ENCODE measurements at places on chromosomes 7 and 10.

- peak; percentile 31 for DNase-seq
Observed at GRCh38 chr7:123724817-123725253, 24.0 kb downstream of the WASL start.

- no peak for DNase-seq
Observed at GRCh38 chr7:78055599-78055998, 257.0 kb downstream of the PHTF2 start.

- no peak for DNase-seq
Observed at GRCh38 chr10:69952069-69952800, 100.4 kb upstream of the MACROH2A2 start.

DNA sequence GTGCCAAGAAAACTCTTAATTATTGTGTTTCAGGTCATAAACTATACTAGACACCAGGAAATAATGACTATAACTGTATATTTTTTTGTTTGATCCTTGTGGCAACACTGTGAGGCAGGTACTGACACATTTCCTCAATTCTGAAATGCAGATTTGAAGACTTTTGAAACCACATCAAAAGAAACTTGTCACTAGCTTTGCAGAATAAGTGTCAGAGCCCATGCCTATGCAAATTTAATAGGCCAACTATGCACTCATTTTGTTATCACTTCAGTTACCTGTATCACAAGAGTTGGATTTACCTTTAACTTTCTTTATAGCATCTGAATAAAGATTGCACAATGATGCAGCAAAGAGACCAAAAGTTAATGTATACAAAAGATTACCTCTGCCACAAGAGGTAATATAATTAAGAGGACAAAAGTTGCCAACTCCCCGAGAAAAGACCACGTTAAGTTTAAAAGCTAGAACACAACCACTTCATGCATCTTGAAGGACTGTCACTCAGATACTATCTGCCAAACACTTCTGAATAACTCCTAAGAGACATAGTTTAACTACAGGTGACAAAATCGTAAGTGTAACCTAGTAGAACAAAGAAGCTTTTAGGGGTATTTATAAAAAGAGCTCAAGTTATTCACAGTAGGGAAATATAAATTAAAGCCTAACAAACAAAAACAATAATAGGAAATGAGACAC, 80.5 kb downstream of the ELAPOR2 start:
- no peak for DNase-seq

GRCh38 chr7:104445393-104445792, 117.0 kb downstream of the LHFPL3 start:
- DNase-seq, result no peak

DNA sequence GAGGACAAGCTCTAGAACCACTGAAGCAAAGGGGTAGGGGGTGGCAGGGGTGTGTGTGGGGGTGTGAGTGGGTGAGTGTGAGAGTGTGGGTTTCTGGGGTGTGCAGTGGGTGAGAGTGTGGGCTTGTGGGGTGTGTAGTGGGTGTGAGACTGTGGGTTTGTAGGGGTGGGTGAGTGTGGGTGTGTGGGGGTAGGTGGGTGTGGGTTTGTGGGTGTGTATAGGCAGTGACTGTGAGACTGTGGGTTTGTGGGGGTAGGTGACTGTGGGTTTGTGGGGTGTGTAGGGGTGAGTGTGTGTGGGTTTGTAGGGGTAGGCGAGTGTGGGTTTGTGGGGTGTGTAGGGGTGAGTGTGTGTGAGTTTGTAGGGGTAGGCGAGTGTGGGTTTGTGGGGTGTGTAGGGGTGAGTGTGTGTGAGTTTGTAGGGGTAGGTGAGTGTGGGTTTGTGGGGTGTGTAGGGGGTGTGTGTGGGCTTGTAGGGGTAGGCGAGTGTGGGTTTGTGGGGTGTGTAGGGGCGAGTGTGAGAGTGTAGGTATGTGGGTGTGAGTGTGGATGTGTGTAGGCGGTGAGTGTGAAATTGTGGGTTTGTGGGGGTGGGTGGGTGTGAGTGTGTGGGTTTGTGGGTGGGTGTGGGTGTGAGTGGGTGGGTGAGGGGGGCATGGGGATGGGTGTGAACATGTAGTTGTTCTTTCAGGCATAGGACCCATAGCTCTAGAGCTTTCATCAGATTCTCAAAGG, 8.8 kb downstream of the NOS3 start:
- DNase-seq, result no peak

GRCh38 chr10:17648243-17649035, 4.5 kb downstream of the STAM start:
- no peak for DNase-seq

DNA sequence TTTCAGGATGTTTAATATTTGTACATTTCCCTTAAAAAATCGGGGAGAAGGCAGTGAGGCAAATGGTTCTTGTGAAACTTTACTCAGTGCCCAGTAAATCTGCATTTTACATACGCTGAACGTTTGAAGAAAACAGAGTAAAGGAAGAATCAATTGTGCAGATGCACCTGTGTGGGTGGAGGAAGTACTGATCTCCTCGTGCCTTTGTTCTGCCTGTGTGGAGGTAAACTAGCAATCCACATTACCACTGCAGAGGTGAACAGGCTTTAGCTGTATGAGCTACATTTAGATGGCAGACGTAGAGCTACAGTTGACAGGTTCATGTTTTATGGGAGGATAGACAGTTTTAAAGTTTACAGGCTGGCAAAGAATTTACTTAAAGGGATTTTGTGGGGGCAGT, 62.7 kb upstream of the VIPR2 start:
- no peak for DNase-seq

DNA sequence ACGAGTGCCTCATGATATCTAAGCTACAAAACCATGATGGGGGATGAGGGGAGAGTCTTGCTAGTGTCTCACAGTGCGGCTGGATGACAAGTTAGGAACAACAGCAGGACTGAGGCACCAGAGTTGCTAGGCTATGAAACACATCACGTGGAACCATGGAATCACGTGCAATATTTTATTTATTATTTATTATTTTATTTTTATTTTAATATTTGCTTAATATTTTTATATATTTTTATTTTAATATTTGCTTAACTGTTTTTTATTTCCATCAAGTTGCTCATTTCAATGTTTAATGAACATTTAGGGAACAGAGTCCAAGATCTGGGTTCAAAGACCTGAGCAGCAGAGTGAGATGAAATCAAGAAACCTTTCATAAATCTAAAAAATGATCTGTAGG, 614.6 kb downstream of the CNTNAP2 start:
- DNase-seq, result no peak

- DNase-seq, result no peak
Observed at GRCh38 chr7:149625947-149626392, 128.4 kb upstream of the ZNF746 start.

DNA sequence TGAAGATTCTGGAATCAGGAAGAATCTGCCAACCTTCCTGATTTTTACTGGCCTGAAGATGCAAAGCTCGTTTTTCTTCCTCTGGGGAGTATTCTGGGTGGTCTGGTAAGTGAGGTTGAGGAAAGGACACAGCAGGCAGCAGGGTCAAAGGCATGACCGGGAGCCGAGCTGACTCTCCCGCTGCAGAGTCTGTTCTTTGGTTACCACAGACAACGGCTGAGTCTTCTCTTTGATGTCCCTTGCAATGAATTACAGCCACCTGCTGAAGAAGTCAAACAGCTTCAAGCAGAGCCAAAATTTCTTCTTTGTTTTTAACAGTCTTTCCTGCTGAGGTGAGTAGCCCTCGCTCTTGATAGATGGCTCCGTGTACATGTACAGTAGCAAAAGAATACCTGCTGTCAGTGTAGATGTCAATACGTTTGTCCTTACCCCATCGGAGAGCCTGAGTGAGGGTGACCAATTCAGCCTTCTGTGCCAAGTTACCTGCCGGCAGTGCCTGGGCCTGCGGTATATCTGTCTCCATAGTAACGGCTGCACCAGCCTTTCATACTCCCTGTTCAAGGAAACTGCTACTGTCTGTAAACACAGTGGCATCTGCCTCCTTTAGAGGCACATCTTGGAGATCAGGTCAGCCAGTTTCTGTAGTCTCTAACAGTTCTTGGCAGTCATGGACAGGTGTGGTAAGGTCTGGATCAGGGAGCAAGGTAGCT, 76.4 kb downstream of the PRR15 start:
- no peak for DNase-seq

DNA sequence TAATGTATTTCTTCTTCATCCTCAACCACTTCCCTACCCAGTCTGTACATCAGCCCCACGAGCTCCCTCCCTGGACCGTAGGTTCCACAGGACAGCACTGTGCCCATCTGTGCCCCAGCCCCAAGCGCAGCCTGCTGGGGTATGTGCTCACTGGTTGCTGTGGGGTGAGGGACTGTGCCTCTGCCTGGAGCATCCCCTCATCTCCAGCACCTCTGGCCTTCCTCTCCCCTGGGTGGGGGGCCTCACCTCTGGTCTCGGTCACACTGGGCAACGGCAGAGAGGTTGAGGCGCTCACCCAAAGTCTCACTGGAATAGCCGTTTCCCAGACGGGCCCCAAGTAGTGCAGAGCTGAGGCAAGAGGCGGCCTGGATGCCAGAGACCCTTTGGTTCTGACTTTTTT, 1.5 kb upstream of the PRKAR1B start:
- no peak for DNase-seq

- DNase-seq, result no peak
Observed at GRCh38 chr7:7736671-7737070, 18.3 kb upstream of the RPA3 start.

DNA sequence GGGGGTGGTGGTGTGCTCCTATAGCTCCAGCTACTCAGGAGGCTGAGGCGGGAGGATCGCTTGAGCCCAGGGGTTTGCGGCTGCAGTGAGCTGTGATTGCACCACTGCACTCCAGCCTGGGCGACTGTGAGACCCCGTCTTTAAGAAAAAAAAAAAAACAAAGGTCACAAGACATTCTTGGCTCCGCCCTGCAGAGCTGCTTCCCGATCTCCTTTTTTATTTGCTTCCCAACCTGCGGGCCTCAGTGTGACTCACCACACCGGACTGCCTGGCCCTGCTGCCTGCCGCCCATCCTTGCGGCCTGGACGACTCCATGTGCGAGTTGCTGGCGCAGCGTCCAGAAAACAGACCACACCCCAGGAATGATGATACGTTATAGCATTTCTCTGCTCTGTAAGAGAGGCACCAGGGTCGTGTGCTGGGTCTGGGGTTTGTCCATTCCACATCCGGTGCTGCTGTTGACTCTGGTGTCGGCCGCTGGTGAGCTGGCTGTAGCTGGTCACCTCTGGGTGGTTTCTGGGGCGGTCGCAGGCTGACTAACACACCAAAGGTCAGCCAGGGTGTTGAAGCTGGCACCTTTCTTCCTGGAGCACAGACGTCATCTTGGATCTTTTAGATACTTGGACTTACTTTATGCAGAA, 123.6 kb downstream of the TCF7L2 start:
- DNase-seq, result no peak

GRCh38 chr10:26508016-26508415, 69.9 kb downstream of the APBB1IP start:
- DNase-seq, result no peak

- no peak for DNase-seq
Observed at GRCh38 chr7:135706858-135707569, 21.0 kb downstream of the SLC13A4 start.

- peak; percentile 67 for DNase-seq
Observed at GRCh38 chr7:152459724-152460251, 24.0 kb upstream of the KMT2C start.

DNA sequence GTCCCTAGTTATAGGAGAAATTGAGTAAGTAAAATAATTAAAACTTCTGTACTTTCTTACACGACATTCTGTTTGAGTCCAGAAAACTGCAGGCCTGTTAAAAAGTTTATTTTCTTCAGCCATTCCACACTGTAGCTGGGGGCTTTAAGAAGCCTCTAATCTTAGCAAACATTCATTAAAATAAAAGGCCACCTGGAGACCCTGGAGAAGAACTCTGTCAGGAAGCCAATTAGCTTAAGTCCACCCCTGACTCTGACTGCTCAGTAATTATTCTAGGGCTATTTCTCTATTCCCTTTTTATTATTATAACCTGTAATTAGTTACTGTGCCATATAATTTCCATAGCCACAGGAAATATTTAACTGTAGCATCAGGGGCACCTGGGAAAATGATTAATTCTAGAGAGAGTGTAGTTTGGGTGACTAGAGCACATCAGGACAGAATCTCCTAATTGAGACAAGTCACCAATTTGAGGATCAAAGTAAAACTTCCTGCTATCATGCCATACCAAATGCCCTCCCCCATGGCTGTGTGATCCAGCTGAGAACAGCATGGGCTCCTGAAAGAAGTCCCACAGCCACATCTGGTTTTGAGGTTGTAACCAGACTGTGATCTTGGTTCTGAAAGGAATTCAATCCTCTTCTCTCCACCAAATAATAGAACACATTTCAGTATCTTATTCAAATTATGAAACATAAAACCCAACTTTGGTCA, 1302.3 kb downstream of the XPNPEP1 start:
- no peak for DNase-seq

DNA sequence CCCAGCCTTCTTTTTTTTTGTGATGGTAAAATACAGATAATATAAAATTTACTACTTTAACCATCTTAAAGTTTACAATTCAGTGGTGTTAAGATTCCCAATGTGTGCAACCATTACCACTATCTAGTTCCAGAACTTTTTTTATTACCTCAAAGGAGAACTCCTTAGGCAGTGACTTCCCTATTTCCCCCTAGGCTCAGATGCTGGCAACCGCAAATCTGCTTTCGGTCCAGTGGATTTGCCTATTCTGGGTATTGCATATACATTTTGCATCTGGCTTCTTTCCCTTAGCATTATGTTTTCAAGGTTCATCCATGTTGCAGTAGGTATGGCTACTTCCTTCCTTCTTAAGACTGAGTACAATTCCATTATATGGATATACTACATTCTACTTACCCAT, 56.5 kb downstream of the AFAP1L2 start:
- DNase-seq, result no peak

- peak; percentile 19 for DNase-seq
Observed at GRCh38 chr7:40716052-40716451, 581.2 kb downstream of the SUGCT start.

All from adipocyte (in vitro differentiated cells).